ENCODE measurements at places on chromosomes 6 and 20.

DNA sequence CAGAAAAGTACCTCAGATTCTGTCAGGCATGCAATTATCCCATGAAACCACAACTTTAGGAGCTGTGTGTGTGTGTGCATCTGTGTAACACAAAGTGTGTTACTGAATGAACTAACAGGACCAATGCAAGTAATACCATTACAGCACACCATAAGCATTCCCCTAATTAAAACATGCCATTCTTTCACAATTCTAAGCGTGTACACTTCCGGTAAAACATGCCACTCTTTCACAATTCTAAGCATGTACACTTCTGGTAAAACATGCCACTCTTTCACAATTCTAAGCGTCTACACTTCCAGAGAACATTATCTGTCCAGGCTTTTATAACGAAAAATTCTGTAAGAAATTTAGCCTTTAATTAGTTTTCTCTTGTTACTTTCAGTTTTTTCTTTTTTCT lies 238.2 kb downstream of the GMDS start:
- no peak for DNase-seq

GRCh38 chr6:115969930-115970273 lies 90.8 kb downstream of the FRK start:
- DNase-seq = no peak

- DNase-seq = no peak
Observed at GRCh38 chr20:17678295-17678694, 3.7 kb downstream of the RRBP1 start.

- DNase-seq = no peak
Observed at GRCh38 chr20:48725555-48725991, 102.2 kb downstream of the PREX1 start.

DNA sequence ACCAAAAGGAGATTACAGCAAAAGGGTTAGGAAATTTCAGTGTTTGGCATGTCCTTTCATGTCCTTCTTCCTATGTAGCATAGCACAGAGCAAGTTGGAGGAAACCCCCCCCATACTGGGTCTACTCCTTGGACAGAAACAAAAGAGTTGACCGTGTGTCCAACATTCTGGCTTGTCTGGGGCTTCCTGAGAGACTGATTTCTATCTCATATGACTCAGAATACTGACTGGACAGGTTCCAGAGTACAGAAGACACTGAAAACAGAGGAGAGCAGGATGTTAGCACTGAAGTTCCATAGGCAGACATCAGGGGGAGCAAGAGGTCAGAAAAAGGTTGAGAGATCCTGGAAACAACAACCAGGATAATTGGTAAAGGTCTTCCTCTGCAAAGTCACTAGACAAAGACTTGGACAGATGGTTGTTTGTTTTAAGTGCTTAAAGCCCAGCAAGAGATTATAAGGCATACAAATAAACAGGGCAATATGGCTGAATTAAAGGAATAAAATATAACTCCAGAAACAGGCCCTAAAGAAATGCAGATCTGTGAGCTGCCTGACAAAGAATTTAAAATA lies 48.4 kb downstream of the USP49 start:
- DNase-seq = peak; percentile 31

GRCh38 chr20:34347571-34347970 lies 15.5 kb upstream of the ITCH start:
- DNase-seq = no peak

GRCh38 chr20:51353491-51353890 lies 189.0 kb downstream of the NFATC2 start:
- DNase-seq = no peak

- DNase-seq = no peak
Observed at GRCh38 chr6:11613858-11614257, 76.3 kb downstream of the TMEM170B start.

- no peak for DNase-seq
Observed at GRCh38 chr6:67200626-67201403, 1434.3 kb upstream of the ADGRB3 start.

DNA sequence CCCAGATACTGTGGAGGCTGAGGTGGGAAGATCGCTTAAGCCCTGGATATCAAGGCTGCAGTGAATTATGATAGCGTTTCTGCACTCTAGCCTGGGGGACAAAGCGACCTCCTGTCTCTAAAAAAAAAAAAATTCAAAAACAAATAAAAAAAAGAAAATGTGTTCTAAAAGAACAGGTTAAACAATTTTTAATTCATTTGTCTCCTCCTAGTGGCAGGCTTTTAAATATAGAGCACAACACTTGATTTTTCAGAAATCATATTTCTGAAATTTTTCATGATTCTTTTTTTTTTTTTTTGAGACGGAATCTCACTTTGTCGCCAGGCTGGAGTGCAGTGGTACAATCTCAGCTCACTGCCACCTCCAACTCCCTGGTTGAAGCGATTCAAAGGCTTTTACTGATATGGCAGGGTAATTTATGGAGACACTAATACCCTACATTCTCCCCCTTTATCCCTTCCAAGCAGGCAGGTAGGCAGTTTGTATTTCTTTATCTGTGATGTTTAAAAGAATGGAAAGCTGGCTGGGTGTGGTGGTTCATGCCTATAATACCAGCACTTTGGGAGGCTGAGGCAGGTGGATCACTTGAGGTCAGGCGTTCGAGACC lies 8.7 kb upstream of the GTF3C6 start:
- no peak for DNase-seq

DNA sequence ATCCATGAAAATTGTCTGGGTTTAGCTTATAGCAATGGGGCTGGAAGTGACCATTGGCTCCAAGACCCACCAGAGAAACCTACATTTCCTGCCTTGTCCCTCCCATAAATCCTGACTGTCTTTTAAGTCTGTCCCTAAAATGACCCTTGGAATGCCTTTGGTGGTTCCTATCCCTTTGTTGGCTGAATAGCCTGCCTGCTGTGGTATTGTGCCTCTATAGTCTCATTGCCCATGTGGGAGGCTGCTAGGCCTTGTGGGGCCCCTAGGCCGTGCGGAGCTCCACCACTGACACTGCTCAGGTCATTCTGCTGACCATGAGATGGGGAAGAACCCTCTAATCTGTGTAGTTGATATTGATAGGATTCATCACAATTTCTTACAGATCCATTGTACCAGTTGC lies 43.3 kb downstream of the SCP2D1 start:
- DNase-seq = no peak

DNA sequence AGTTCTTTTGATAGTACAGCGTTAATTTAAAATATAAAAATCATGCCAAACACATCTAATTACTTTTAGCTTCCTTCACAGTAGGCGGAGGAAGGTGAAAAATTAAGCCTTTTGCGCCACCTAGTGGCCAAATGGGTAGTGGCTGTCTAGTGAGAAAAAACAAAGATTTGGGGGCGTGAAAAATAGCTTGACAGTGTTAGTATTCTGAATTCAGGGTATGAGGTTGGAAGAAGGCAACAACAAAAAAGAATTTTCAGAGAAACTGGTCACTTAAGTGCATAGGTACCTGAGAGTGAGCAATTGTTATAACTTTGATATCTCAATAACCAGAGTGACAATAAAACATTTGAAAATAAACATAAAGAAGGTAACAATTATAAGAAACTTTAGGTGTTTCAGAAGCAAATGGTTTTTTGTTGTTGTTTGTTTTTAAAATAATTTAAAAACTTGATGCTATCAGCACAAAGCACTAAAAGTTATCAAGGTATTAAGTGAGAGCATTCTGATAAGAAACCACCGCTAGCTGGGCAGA lies 14.3 kb downstream of the PSMB9 start:
- DNase-seq = peak; percentile 66

DNA sequence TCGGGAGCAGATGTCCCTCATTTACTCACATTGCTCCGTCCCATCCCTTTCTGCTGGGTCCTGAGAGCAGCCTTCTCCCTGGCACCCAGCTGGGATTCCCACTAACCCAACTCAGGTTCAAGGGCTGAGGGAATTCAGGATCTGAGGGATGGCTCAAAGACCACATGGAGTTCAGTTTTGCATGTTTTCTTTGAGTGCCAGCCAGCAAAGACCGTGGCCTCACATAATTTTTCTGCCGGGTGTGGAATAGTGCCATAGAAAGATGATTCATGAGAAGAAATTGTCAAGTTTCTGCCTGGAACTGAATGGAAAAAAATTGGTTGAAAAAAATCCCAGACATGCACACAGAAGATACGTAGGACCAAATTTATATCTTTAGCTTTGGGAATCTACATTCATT lies 168.6 kb downstream of the CD83 start:
- DNase-seq = no peak

- no peak for DNase-seq
Observed at GRCh38 chr6:149273318-149273717, 44.2 kb upstream of the TAB2 start.

- no peak for DNase-seq
Observed at GRCh38 chr6:120405947-120406346, 928.3 kb downstream of the TBC1D32 start.
